ENCODE measurements at places on chromosomes 4 and X.
A peak's percentile ranks its signal among the peaks of the same experiment; 100 is the strongest.

DNA sequence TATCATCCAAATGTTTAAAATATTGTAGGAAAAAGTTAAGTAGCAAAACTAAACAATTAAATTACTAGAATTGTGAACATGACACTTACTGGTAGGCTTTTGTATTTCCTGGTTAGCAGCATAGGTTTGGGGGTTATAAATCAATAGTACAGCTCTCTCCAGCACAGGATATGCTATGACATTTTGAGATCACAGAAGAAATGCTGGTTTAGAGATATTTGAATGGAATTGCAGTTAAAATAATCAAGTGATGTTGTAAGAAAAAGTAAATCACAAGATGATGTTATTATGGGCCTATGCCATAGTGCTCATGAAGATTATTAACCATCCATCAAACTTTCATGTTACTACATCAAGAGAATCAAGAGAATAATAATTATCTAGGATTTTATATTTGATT is 1079.9 kb upstream of the SLIT2 start:
- no peak for DNase-seq

GRCh38 chr4:2595436-2595835 is 59.0 kb downstream of the FAM193A start:
- DNase-seq: no peak

GRCh38 chr4:155569960-155570515 is 96.6 kb upstream of the GUCY1A1 start:
- no peak for DNase-seq

GRCh38 chr4:165874791-165875371 is 1.8 kb downstream of the TLL1 start:
- DNase-seq: peak; percentile 17

DNA sequence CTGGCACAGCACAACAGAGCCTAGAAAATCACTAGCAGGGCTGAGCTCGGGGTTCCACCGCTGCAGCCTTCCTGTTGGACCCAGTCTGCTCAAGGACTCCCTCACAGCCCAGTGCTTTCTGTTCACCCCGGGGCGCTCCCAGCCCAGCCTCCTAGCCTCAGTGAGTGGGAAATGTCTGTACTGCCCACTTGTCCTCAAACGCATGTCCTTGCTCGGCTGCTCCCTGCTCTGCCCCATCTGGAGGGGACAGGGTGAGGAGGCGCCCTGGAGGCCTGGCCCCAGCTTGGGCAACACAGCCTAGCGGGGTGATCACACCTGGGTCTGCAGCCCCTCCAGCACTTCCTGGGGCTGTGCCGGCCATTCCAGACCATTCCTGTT is 11.9 kb upstream of the CCNQ start:
- DNase-seq: no peak

DNA sequence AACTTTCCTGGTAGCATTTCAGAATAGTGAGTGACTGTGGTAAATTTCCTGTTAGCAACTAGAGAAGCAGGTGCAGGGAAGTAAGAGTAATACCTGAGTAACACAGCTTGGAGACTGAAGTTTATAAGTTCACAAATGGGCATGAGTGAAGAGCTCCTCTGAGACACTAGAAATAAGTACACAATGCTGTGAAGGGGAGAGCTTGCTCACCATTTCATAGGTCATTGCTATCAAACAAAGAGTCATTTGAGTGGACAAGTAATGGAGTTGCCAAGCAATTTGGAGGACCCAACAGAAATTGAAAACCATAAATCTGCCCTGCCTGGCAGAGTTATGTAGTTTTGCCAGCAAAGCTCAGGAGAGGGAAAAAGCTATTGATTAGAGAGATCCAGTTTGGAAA is 523.6 kb downstream of the TRAM1L1 start:
- DNase-seq: no peak

DNA sequence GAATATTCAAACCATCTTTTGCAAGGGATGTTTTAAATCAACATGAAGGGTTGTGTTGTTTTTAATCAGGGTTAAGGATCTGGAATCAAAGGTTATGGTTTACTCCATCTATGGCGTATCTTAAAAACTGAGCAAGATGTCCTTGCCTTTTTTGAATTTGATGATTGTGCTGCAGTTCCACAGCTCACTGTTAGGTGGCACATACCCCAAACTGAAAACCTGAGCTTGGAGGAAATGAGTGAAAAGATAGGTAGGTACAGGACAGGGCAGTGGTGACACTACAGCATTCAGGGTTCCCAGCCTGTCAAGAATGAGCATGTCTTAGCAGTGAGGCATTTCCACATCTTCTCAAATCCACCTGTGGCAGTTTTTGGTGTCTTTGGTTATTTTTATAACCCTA is 13.1 kb upstream of the EOLA1 start:
- DNase-seq: no peak

- DNase-seq: peak; percentile 35
Measured at GRCh38 chrX:39477762-39478120, 620.0 kb downstream of the BCOR start.

GRCh38 chrX:41482154-41482850 is 35.2 kb downstream of the NYX start:
- no peak for DNase-seq
